ENCODE measurements at places on chromosomes 2 and 18.

- no peak for DNase-seq
Observed at GRCh38 chr2:109446278-109447131, 167.3 kb downstream of the SEPTIN10 start.

DNA sequence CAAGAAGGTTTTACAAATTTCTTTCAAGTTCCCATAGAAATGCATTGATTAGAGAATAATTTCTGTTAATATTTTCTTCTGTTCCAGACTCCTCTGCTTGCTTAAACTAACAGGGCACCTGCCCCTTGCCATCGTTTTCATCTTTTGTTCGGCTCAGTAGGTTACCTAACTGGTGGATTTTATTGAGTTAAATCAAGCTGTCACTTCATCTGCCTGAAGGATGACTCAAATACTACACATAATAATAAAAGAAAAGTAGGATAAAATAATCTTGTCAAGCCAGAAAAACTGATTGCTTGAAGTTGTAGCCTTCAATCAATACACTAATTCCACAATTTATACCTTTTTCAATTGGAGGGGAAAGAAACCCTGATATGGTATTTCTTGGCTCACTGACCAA is 234.0 kb downstream of the NR4A2 start:
- no peak for DNase-seq

- no peak for DNase-seq
Observed at GRCh38 chr2:218858671-218859555, 692 bp upstream of the WNT6 start.

- DNase-seq: no peak
Observed at GRCh38 chr2:29558097-29558496, 363.3 kb downstream of the ALK start.

- DNase-seq: no peak
Observed at GRCh38 chr2:113122364-113122763, 5.0 kb upstream of the IL1RN start.
